NCI-H510A (cell line): ENCODE measurements at places on chromosomes 6 and 20.

DNA sequence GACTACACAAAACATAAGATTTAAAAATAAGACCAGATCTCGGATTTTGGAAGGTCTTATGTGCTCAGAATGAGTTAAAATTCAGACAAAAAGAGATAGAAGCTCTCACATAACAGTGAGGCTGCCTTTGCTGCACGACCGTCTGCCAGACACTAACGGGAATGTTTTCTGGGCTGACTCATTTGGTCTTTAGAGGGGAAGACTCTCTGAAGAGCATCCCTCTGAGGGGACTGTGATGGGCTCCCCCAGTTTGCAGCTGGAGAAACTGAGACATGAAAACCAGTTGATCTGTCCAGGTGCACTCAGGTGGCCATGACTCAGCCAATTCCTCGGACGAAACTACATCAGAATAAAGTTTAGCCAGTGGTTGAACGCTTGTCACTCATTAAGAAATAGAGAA lies 153.9 kb downstream of the RNASET2 start:
- no peak for DNase-seq

DNA sequence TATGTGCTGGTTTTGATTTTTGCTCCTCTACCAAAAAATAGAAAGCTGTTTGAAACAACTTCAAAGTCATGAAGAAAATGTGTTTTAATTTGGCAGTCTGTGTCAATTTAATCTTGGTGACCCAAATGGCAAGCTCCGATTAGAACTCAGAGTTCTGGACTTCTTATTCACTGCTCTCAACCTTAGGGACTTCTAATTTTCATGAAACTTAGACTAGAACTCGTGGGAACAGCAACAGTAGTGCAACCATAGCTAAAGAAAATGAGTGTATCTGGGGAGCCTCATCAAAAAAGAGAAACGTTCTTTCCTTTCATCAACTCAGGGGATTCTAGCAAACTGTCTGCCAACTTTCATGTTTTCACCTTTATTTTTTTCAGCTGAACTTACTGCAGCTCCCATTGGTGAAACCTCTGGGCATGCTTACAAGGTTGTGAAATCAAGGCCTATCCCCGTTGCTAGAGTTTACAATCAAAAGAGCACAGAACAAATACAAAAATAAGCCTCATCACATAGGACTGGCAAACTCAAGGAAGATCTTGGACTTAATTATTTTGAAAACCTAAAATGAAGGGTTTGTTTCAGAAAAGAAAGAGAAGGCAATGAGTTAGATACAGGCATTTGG lies 114.0 kb upstream of the HSF2 start:
- no peak for DNase-seq

- no peak for DNase-seq
Observed at GRCh38 chr20:44625361-44625760, 26.1 kb downstream of the ADA start.

DNA sequence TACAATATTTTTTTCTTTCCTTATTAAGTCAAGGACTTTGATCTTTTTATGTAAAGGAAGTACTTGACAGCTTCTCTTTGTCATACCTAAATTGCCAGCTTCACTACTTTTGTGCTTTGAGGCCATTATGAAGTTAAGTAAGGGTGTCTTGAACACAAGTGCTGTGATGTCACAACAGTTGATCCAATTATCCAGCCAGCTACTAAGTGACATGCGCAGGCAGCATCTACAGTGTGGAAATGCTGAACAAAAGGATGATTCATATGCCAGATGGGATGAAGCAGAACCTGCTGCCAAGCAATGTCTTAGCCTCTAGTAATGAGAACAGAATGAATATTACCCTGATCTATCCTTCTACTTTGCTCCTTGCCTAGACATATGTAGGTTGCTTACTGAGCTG lies 68.3 kb upstream of the TMEM244 start:
- DNase-seq, result no peak

DNA sequence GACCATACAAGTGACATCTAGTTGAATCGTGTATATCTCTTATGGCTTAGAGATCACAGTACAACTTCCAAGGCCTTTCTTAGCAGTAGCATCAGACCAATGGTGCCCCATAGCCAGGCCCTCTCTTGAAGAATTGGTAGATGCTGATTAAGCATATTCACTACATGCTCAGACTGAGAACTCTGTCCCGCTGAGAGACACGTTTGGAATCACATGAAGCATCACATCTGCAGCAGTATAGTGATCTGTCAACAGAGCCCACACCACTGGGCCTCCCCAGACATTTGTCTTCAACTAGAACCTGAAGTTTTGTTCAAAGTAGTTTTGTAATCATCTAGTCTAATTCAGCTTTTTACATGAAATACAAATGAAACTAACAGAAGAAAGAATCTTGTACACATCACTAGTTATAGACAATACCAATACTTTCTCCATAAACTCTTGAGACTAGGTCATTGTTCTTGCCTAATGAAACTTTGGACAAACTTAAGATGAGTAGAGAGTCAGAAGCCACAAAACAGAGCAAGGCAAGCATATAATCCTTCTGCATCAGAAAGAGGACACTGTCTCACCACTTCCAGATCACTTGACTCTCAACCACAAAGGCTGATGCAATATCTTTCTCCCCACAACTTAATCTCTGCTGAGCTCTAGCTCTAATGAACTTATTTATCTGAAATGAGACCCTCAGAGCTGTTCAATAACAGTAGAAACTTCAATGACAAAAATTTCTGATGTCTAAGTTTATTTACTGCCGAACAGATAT lies 182.7 kb downstream of the TBX18 start:
- DNase-seq, result no peak

GRCh38 chr6:38924791-38925509 lies 123.6 kb upstream of the GLP1R start:
- DNase-seq, result no peak

DNA sequence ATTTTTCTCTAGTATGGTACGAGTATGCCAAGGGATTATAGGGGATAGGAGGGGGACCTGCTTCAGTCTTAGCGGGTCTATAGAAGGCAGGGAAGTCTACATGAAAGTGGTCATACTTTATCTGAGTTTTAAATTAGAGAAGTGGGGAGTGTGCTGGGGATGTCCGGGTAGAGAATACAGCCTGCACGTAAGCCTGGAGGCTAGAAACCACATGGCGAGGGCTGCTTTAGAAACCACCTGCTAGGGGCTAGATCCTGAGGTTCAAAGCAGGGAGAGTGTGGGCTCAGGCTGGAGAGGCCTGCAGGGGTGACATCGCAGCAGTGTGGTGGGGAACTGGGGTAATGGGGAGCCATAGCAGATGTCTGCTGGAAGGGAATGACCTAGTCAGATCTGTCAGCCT lies 85.2 kb downstream of the VEGFA start:
- no peak for DNase-seq
